H9 (cell line): ENCODE measurements at places on chromosomes 12 and 14.
A peak's percentile ranks its signal among the peaks of the same experiment; 100 is the strongest.

- H3K27me3 ChIP-seq: no peaks in the 10 kb centered on the region
- peak overlapping the region; percentile 29; the same call in 1 of the 2 replicates for H3K4me3 ChIP-seq
- no peaks in the 10 kb centered on the region for H3K36me3 ChIP-seq
- no peak overlapping the region for H3K27ac ChIP-seq
- no peaks in the 10 kb centered on the region; the same call in 1 of the 2 replicates for H3K4me1 ChIP-seq
- peak; percentile 88 for DNase-seq
These were observed 428.1 kb downstream of the NRXN3 start for GRCh38 chr14:78598046-78598920.

GRCh38 chr12:3882896-3883564, 9.8 kb upstream of the PARP11 start:
- no peaks in the 10 kb centered on the region for H3K36me3 ChIP-seq
- H3K4me1 ChIP-seq: no peaks in the 10 kb centered on the region; the same call in 1 of the 2 replicates
- 0 out of 2 replicates have a peak, but pooled peaks cover 2% of the 10 kb centered on the region for H3K27me3 ChIP-seq
- H3K4me3 ChIP-seq: no peak overlapping the region

DNA sequence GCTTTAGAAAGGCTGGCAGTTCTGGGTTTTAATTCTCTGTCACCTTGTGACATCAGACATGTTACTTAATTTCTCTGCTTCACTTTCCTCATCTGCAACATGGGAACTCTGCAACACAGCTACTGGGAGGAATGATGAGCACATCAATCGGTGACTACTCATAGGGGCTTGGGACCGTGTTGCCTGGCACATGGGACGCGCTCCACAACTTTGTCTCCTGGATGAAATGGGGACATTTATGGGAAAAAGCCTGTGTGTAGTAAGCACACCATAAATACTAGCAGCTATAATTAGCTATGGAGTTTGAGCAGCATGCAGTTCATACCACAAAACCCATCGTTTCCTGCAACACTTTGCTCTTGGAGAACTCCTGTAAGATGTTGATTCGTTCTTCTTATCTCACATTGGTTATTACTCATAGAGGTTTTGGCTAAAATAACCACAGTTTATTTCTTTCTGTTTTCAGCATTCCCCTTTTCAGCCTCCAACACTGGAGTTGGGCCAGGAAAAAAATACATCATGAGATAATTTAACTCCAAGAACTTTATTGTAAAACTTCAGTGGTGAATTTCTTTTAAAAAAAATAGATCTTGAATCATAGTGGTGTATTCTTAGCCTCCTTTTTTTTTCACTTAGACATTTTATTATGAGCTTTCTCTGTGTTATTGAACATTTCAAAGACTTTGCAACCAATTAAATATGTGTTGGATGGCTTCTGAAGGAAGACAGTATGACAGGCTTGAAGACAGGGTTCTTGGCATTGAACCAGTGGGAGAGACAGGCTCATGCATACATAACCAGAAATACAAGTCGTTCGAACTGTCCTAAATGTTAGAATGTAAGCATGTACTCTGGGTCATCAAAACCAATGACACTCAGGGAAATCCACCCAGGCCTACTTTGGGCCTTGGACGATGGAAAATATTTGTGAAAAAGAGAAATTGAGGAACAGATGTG, 72.7 kb downstream of the RIN3 start:
- no peak overlapping the region for H3K4me3 ChIP-seq
- H3K27me3 ChIP-seq: no peaks in the 10 kb centered on the region
- no peak for DNase-seq
- H3K4me1 ChIP-seq: no peaks in the 10 kb centered on the region; the same call in 1 of the 2 replicates
- no peak overlapping the region for H3K27ac ChIP-seq

GRCh38 chr12:57219993-57220754, 3.6 kb downstream of the NXPH4 start:
- H3K4me1 ChIP-seq: no peaks in the 10 kb centered on the region; the same call in 1 of the 2 replicates
- no peak for DNase-seq
- H3K27ac ChIP-seq: no peak overlapping the region

- no peak for DNase-seq
- H3K36me3 ChIP-seq: no peaks in the 10 kb centered on the region
- H3K27ac ChIP-seq: no peak overlapping the region
- no peaks in the 10 kb centered on the region for H3K4me1 ChIP-seq
- H3K27me3 ChIP-seq: no peaks in the 10 kb centered on the region
These were observed 187.2 kb downstream of the TMTC2 start for GRCh38 chr12:82873951-82874350.

DNA sequence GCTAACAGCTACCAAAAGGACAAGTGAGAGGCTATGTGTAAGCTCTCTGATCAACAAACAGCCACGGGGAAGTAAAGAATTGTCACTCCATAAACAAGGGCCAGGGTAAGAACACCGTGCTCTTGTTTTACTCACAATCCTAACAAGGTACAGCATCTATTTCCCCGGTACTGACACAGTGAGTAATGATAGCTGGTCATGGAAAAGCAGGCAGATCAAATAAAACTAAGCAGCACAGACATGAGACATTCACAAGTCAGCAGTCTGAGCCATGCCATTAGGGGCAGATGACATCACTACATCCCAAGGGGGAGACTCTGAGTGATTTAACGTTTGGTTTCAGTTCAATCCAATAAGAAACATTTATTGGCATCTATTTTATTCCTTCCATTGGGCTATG, 54.4 kb downstream of the ARL6IP4 start:
- no peak overlapping the region for H3K4me3 ChIP-seq
- no peaks in the 10 kb centered on the region for H3K4me1 ChIP-seq
- no peak for DNase-seq
- no peaks in the 10 kb centered on the region for H3K36me3 ChIP-seq

DNA sequence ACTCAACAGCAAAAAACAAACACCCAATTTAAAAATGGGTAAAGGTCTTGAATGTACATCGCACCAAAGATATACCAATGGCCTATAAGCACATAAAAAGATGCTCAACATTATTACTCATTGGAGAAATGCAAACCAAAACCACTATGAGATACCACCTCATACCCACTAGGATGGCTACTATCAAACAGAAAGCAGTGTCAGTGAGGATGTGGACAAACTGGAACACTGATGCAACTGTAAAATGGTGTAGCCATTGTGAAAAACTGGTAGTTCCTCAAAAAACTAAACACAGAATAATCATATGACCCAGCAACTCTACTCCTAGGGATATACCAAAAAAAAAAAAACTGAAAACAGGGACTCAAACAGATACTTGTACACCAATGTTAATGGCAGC, 49.3 kb downstream of the CDK17 start:
- no peak overlapping the region for H3K4me3 ChIP-seq
- H3K4me1 ChIP-seq: no peaks in the 10 kb centered on the region
- no peak for DNase-seq
- no peaks in the 10 kb centered on the region for H3K36me3 ChIP-seq
- H3K27me3 ChIP-seq: no peaks in the 10 kb centered on the region; the same call in 1 of the 2 replicates

DNA sequence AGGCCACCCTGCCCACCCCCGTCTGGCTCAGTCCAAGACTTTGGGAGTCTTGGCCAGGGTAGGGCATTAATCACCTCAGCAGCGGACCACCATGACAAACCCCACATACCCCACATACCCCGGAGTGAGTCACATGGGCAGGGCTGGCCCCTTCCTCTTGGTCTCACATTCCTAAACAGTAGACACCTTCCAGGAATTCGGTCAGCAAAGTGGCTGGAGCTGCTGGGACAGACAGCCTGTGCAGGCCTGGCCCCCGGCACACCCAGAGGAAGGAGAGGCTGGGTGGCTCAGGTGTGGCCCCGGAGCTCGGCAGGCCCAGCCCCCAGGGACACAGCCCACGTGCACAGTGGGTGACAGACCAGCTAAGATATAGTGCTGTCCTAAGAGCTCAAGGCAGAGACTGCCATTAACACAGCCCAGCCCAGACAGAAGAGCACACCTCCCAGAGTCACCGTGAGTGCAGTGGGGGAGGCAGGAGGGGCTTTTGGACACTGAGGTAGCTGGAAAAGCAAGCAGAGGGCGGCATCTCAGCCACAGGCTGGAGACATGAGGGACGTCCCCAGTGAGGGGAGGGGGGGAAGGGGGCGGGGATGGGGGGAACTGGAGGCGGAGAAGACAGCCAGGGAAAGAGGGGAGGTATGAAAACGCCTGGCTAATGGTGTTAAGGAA, 24.0 kb downstream of the CCDC85C start:
- no peak overlapping the region for H3K4me3 ChIP-seq
- no peak overlapping the region for H3K27ac ChIP-seq
- H3K27me3 ChIP-seq: no peaks in the 10 kb centered on the region
- H3K36me3 ChIP-seq: no peaks in the 10 kb centered on the region
- DNase-seq: peak; percentile 78
- no peaks in the 10 kb centered on the region; the same call in 1 of the 2 replicates for H3K4me1 ChIP-seq

GRCh38 chr12:52942901-52943181, 6.1 kb upstream of the KRT18 start:
- no peak overlapping the region for H3K4me3 ChIP-seq
- H3K27ac ChIP-seq: no peak overlapping the region
- no peaks in the 10 kb centered on the region for H3K27me3 ChIP-seq
- H3K4me1 ChIP-seq: peaks cover 20% of the 10 kb centered on the region
- H3K36me3 ChIP-seq: no peaks in the 10 kb centered on the region; the same call in none of the 2 replicates
- DNase-seq: no peak

DNA sequence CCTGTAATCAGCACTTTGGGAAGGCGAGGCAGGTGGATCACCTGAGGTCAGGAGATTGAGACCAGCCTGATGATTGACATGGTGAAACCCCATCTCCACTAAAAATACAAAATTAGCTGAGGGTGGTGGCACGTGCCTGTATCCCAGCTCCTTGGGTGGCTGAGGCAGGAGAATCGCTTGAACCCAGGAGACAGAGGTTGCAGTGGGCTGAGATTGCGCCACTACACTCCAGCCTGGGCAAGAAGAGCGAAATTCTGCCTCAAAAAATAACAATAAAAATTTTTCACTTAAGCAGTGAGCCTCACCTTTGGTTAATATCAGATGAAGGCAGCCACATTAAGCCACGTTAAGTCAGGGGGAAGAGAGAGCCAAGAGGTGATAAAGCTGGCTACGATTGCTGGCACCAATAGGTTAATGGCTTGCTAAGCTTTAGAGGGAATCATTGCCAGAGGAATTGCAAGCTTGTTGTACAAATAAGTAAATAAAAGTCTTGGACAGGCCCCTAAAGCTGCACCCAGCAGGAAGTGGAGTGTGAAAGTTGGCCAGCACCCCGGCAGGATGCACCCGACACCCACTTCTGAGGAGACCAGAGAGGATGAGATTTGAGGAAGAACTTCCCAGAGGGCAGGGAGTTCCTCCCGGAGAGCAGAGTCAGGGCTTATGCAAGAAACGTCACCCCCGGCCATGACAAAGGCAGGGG, 41.3 kb upstream of the TESC start:
- peaks cover 24% of the 10 kb centered on the region for H3K36me3 ChIP-seq
- H3K27me3 ChIP-seq: no peaks in the 10 kb centered on the region
- H3K4me1 ChIP-seq: no peaks in the 10 kb centered on the region
- no peak for DNase-seq
- no peak overlapping the region for H3K27ac ChIP-seq

GRCh38 chr12:94795044-94795443, 144.7 kb upstream of the TMCC3 start:
- no peaks in the 10 kb centered on the region for H3K36me3 ChIP-seq
- no peaks in the 10 kb centered on the region for H3K27me3 ChIP-seq

- no peaks in the 10 kb centered on the region; the same call in 1 of the 2 replicates for H3K4me1 ChIP-seq
- peak; percentile 88 for DNase-seq
- no peak overlapping the region for H3K27ac ChIP-seq
- no peaks in the 10 kb centered on the region for H3K36me3 ChIP-seq
- no peak overlapping the region for H3K4me3 ChIP-seq
These were observed 120.1 kb upstream of the FZD10 start for GRCh38 chr12:130041983-130042812.

GRCh38 chr14:95524706-95525512, 8.5 kb upstream of the SYNE3 start:
- no peaks in the 10 kb centered on the region for H3K36me3 ChIP-seq
- H3K4me1 ChIP-seq: no peaks in the 10 kb centered on the region
- no peaks in the 10 kb centered on the region for H3K27me3 ChIP-seq

DNA sequence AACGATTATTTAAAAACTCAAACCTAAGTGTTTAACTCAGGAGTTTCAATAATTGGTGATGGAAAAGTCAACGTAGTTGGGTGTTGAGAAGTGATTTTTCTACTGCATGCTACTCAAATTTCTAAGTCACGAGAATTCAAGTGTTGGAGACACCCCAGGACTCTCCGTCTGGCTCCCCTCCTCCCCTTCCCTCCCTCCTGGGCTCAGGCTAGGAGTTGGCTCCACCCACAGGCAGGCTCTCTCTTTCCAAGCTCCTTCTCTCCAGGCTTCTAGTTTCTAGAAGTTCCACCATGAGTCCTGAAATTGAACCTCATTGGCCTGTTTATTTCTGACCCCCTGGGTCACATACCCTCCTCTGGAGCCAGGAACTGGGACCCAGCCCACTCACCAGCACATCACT, 73.0 kb downstream of the TMEM132D start:
- no peaks in the 10 kb centered on the region for H3K27me3 ChIP-seq
- peaks cover 14% of the 10 kb centered on the region for H3K4me1 ChIP-seq
- H3K27ac ChIP-seq: no peak overlapping the region

- H3K27me3 ChIP-seq: no peaks in the 10 kb centered on the region
- no peaks in the 10 kb centered on the region for H3K36me3 ChIP-seq
- no peak overlapping the region for H3K27ac ChIP-seq
- no peaks in the 10 kb centered on the region for H3K4me1 ChIP-seq
- H3K4me3 ChIP-seq: no peak overlapping the region
These were observed 38.6 kb upstream of the NRXN3 start for GRCh38 chr14:78131616-78132015.

DNA sequence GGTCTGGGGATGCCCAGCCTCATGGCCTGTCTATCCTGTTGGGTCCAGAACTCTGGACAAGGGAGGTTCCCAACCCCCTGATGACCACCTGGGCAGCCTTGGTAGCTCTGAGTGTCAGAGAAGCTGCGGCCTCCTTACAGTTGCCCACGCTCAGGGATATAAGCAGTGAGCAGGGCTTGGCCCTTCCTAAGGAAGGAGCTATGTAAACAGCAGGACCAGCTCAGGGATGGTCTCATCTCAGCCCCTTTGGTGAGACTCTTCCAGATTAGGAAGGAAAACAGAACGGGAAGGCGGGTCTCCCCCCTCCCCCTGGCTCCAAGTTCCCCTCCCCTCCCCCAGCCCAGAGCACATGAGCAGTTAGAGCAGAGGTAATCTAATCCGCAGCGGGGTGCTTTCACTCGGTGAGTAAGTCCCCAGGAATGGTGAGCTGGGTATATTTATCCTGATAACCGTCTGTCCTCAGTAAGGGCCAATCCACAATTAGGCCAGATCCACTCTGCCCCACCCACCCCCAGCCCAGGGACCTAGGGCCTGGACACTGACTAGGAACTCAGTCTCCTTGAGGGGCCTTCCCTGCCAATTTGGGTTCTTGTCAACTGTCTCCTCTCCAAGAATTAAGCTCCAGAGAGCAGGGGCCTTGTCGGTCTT, 29.5 kb upstream of the RPLP0 start:
- H3K4me3 ChIP-seq: peak overlapping the region; percentile 67
- H3K27ac ChIP-seq: peak overlapping the region; percentile 86
- H3K36me3 ChIP-seq: peaks cover 5% of the 10 kb centered on the region; the same call in 1 of the 2 replicates
- DNase-seq: peak; percentile 98
- H3K4me1 ChIP-seq: peaks cover 39% of the 10 kb centered on the region
